HS-5 (cell line): ENCODE measurements at places on chromosomes 6 and 20.

DNA sequence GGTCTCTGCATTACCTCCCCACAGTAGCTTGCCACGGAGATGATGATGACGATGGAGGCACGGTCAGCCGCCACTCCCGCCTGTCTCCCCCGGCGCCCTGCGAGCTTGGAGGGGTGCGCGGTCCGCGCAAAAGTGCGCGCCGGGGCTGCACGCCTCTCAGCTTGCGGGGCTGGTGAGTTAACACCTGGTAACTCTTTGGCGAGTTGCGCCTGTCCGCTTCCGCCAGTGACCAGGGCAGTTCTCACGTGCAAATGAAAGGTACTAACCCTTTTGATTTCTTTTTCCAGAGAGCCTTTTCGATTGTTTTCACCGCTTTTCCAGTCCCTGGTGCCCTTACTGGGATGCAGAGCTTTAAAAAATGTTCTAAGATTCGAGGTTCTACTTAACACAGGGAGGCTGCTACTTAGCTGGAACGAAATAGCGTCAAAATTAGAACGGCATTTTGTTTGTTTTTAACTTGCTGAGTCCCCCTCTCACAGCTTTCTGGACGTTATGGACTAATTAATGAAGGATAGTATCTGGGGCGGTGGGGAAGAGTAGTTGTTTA is 6.2 kb downstream of the GRIK2 start:
- no peak for DNase-seq

GRCh38 chr20:19908576-19908975 is 108.6 kb upstream of the NAA20 start:
- no peak for DNase-seq

GRCh38 chr6:89566008-89566800 is 72.3 kb downstream of the LYRM2 start:
- no peak for DNase-seq

- DNase-seq, result no peak
Observed at GRCh38 chr6:146790561-146791091, 191.9 kb downstream of the ADGB start.

DNA sequence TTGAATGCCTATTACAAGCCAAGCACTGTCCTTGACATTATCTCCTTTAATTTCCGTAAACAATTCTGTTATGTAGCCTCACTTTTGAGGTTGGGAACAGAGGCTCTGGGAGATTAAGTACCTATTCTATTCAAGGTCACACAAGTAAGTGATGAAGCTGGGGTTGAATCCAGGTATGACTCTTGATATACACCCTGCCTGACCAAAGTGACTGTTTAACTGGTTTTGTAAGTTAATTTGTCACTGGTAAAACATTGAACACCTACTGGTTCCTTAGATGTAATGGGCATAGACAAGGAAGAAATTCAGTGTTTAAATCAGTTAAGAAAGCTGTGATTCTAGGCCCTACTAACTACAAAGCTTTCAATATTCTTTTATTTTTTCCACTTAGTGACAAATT is 22.9 kb downstream of the GTF2H5 start:
- no peak for DNase-seq

DNA sequence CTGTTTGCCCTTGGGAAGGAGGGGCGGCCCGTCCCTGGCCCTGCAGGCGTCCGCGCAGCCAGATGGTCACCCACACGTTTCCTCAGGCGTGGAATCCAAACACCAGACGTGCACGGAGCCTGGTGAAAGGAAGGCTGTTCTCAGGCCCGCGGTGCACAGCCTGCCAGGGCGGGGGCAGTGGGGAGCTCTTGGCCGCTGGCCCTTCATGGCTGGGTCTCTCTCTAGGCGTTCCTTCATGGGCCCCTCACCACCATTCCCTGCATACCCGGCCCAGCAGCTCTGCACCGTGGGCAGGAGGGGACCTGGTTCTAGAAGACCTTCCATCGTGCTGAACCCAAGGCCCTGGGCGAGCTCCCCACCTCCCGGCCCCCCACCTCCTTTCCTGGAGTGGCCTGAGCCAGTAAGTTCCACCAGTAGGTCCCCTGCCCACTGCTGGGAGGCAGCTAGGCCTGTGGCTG is 30.4 kb upstream of the SMOC2 start:
- no peak for DNase-seq

- DNase-seq, result no peak
Observed at GRCh38 chr6:36702656-36703055, 5.0 kb downstream of the RAB44 start.

DNA sequence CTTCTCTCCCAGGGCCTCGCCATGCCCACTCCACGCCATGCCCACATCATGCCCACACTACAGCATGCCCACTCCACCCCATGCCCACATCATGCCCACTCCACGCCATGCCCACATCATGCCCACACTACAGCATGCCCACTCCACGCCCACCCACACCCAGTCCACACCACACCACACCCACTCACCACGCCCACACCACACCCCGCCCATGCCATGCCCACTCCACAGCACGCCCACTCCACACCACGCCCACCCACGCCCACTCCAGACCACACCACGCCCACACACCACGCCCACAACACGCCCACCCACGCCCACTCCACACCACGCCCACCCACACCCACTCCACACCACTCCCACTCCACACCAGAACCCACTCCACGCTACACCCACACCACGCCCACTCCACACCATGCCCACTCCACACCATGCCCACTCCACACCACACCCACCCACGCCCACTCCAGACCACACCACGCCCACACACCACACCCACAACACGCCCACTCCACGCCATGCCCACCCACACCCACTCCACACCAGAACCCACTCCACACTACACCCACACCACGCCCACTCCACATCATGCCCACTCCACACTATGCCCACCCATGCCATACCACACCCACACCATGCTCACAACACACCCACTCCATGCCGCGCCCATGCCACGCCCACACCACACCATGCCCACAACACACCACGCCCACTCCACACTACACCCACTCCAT is 88.6 kb downstream of the ERMARD start:
- DNase-seq, result no peak

GRCh38 chr6:110037726-110038295 is 59.7 kb downstream of the GPR6 start:
- DNase-seq, result no peak

GRCh38 chr6:40556881-40557280 is 30.3 kb downstream of the LRFN2 start:
- no peak for DNase-seq

DNA sequence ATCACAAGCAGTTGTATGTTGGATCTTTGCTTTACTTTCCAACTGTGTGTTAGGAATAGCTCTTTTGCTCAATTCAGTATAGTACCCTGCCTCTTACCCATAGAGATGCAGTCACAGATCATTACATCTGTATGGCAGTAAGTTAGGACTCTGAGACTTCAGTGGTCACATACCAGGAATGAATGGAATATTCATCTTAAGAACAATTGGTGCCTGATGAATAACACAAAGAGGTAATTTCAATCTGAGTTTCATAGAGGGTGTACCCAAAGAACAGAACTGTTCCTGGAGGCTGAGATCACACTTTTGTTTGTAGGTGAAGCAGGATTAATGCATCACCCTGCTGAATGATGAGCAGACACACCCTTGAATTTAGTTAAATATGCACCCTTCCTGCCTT is 28.7 kb upstream of the KIF13A start:
- DNase-seq, result no peak

- no peak for DNase-seq
Observed at GRCh38 chr20:41776421-41776820, 158.2 kb upstream of the CHD6 start.

GRCh38 chr6:1749041-1749440 is 139.3 kb downstream of the FOXC1 start:
- no peak for DNase-seq

- no peak for DNase-seq
Observed at GRCh38 chr6:158457131-158457530, 102.8 kb upstream of the TMEM181 start.
